ENCODE measurements at places on chromosomes 16 and 17.

DNA sequence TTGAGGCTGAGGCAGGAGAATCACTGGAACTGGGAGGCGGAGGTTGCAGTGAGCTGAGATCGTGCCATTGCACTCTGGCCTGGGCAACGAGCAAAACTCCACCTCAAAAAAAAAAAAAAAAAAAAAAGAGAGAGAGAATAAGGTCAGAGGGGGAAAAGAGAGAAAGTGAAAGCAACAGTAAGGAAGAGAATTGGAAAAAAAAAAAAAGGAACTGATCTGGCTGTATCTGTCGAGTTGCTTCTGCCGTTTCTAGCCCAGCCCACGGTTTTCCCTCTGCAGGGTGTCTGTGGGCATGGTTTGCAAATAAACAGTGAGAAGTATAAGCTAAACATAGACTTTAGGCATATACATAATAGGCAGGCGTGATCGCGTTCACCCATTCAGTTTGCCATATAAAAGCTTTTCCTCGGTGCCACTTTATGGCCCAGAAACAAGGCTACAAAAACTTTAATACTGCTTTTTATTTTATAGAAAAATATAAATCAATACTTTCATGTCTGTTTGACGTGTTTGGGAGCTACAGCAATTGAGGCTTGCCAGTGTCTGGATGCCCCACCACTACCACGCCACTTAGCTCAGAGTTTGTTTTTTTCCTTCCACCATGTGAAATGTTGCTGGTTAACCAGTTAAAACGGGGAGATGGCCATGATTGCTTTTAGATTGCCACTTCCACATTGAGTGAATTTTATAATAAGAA lies 436.7 kb downstream of the MAF start:
- no peak for DNase-seq

DNA sequence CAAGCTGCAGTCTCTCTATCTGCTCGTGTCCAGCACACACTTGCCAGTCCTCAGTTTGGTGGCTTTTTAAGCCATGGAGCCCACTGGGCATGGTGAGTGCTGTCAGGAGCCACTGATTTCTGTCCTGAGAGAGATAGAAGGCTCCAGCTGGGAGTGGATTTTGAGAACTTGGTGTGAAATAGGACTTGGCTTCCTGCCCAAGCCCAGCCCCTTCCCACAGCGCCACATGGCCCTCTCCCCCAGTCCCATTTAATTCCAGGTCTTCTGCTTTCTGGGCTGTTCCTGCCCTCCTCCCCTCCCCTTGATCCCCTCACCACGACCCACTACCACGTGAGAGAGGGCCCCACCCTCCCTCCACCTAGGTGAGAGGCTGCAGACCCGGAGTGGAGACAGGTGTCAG lies 14.4 kb upstream of the ABCC3 start:
- DNase-seq = no peak

- no peak for DNase-seq
These were observed 1.1 kb downstream of the SLC16A3 start for GRCh38 chr17:82229698-82230608.

DNA sequence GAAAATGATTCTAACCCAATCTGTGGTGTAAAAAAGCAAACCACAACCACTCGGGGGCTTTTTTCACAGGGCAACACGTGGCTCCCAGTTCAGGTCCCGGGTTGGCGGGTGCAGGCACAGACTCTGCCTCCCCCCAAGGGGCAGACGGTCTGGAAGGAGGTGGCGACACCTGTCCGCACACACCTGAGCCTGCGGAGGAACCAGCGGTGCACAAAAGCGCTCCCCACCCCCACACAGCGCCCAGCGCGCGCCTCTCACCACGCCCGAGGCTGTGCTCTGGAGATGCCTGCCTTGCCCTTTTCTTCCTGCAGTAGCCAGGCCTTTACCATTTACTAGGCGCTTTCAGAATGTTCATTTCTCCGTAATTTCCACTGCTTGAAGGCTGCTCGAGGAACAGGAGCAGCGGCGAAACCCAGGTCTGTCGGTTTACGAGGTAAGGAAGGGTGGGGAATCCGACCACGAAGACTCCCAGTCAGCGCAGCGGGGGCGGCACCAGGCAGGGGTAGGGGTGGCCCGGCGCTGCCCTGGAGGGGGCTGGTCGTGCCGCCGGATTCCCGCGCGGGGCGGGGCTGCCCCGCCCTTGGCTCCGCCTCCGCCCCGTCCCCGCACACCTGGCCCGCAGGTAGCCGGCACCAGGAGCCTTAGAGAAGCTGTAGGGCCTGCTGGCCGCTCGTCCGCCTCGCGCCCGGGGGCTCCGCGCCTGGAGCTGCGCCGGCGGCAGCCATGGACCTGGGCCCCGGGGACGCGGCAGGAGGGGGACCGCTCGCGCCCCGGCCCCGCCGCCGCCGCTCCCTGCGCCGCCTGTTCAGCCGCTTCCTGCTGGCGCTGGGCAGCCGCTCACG lies at the start of gene USP43:
Gene USP43 (plus strand): TSS at position 608 of the 842 bp plus-strand sequence. CDS start 116 bp downstream, at position 724.
- DNase-seq = peak; percentile 54

- no peak for DNase-seq
These were observed 2402.8 kb downstream of the TP53TG3F start for GRCh38 chr16:35862242-35862641.
